ENCODE measurements at places on chromosomes 11 and 22. TPM values are rescaled to one million over a fixed set of nuclear protein-coding genes. Genes with fewer than 3 reads are reported as not detected.

DBX1 gene
- total RNA-seq, result not detected

MB gene
- total RNA-seq, result not detected

IL17REL gene
- not detected for total RNA-seq

MMP27 gene
- total RNA-seq, result not detected

PAMR1 gene
- total RNA-seq, result 493 TPM

TSPAN32 gene
- total RNA-seq, result 0.43 TPM

CALCB gene
- total RNA-seq, result not detected

TMEM191C gene
- total RNA-seq, result 1.7 TPM

OR52H1 gene
- 0.86 TPM for total RNA-seq

CCDC81 gene
- 26.8 TPM for total RNA-seq

HORMAD2 gene
- not detected for total RNA-seq

- no peak for DNase-seq
These were observed 21.4 kb downstream of the USP35 start for GRCh38 chr11:78210000-78210608.

- no peak for DNase-seq
These were observed 1.6 kb upstream of the WT1 start for GRCh38 chr11:32436751-32437494.

GRCh38 chr11:20367313-20367948 is 3.9 kb downstream of the HTATIP2 start:
- peak; percentile 92 for DNase-seq

DNA sequence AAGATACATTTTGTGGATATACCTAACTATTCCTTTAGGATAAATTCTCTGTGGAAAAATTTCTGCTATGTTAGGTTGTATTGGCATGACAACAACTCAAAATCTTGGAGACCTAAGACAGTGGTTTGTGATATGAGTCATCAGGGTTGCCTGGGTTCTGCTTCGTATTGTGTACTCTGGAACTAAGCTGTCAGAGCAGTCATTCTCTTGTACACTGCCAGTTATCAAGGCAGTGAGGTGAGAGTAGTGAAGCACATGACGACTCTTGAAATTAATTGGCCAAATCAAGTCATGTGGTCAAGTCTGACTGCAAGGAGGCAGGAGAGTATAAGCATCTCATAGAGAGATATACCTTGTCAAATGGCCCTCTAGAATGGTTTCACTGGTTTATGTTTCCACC is 104.4 kb downstream of the FANCF start:
- DNase-seq, result no peak

DNA sequence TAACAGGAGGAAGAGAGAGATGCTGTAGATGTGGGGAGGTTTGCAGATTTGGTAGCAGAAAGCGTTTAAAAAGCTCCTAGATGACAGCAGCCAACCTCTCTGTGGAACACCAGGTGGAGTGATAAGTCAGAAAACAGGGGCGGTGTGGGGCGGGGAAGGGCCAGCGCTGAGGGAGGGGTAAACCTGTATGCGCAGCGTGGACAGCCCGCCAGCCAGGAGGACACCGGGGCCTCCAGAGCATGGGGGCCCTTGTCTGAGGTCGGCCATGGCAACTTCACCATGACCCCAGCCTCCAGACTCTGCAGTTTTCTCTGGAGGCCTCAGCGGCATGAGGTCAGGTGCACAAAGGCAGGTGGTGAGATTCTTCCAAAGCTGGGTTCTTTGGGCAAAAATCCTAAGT is 423.7 kb downstream of the BRD1 start:
- no peak for DNase-seq

- DNase-seq, result peak; percentile 68
These were observed 10.4 kb upstream of the SUN2 start for GRCh38 chr22:38766076-38766777.

- no peak for DNase-seq
These were observed 76.6 kb downstream of the WT1 start for GRCh38 chr11:32358729-32359128.

- peak; percentile 62 for DNase-seq
These were observed 1.9 kb downstream of the CHRM4 start for GRCh38 chr11:46389450-46390330.

- no peak for DNase-seq
These were observed 116.1 kb downstream of the GALNT18 start for GRCh38 chr11:11505692-11506091.

- DNase-seq, result no peak
These were observed 197.9 kb upstream of the ANO3 start for GRCh38 chr11:26134053-26134452.

DNA sequence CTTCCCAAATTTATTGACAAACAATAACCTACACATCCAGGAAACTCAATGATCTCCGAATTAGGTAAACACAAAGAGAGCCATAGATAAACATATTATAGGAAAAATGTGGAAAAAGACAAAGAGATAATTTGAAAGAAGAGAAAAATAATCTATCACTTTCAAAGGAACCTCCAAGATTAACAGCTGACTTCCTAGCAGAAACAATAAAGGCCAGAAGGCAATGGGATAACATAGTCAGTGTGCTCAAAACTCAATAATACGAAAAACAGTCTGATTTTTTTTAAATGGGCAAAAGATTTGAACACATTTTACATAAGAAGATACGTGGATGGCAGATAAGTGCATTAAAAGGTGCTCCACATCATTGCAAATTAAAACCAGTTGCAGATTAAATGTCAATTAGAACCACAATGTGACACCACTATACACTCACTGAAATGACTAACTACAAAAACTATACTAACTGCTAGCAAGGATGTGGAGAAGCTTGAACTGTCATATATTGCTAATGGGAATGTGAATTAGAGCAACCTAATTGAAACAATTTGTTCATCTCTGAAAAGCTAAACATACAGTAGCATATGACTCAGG is 300.4 kb downstream of the TMEM135 start:
- DNase-seq, result no peak

GRCh38 chr11:19670030-19670791 is 42.4 kb upstream of the NAV2 start:
- peak; percentile 28 for DNase-seq

- DNase-seq, result no peak
These were observed 74.8 kb downstream of the ARHGAP42 start for GRCh38 chr11:100761841-100762240.

DNA sequence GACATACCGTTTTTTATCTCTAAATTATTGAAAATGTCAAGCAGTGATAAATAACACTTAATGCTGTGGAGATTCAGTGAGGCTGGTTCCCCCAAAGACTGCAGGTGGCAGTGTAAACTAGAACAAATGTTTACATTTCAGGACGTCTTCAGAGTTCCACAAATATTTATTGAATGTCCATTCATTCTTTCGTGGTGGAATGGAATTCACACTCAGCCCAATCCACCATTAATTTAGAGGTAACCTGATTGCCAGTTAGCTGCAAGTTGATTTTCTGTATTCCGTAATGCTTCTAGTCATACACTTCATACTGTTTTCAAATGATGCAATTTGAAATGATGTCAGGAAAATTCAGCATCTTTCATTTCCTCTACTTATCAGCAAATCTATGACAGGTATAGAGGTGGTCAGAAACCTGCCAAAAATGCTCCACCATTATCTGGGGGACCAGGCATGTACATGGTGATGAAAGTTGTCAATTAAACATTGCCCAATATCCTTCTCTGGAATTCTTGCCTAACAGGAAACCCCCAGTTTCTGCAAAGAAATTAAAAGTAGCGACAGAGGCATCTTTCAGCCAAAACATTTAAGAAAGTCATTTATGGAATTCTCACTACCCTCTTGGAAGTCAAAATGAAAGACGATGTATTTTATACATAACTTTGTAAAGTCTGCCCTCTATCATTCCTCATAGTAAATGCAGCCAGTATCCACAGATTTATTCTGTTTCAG is 94.3 kb upstream of the BMAL1 start:
- DNase-seq, result peak; percentile 54

DNA sequence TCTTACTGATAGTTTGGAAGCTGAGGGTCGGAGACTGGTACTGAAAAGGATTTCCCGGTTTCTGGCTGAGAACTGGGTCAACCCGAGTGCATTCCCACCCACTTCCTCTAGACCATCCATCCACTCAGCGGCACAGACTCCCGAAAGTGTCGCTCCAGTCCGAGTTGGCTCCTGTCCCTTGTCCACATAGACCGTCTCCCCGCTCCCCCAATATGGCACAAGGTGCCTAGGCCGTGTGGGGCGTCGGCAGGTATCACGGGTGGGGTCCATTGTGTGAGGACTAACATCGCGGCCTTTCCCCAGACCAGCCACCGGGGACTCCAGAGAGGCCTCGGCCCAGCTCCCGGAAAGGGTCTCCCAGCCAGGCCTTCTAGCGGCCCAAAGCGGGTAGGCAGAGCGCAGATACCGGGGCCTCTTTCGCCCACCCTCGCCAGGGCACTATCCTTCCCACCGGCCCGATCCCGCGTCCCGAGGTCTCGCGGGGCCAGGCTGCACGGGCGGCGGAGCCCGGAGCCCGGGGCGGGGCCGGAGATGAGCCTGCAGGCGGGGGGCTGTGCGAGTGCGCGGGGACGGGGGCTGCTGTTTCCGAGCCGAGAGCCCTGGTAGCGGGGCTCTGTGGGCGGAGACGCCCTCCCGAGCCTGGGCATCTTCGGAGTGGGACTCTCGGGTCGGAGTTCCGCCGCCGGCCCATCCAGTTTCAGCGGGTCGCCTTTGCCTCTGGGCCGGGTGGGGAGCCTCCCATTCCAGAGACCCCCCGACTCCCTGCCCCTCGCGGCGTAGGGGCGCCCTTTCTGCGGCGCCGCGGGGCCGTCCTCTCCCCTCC is 21.1 kb downstream of the SERPINH1 start:
- peak; percentile 59 for DNase-seq

GRCh38 chr22:34129691-34130486 is 209.6 kb upstream of the LARGE1 start:
- DNase-seq, result no peak

Data from fibroblast of villous mesenchyme (primary cell).